NCI-H774 (cell line): ENCODE measurements at places on chromosomes 6 and 20.
A peak's percentile ranks its signal among the peaks of the same experiment; 100 is the strongest.

DNA sequence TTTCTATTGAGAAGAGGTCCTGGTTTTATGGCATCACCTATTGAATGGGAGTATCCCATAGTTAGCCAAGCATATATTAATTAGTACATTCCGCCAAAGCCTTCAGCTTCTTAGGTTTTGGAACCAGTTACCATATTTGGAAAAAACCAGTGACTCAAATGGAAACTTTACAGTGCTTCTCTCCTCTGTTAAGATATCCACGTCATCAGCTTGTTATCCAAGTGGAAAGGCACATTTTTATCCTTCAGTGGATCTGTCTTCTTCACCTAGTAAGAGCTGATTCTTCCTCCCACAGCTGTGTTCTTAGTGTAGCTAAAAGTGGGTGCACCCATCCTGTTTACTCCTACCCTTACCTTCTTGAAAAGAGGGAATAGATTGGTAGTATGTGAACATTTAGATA lies 34.5 kb downstream of the TPD52L1 start:
- no peak for DNase-seq

- no peak for DNase-seq
These were observed 1.6 kb downstream of the FOXP4 start for GRCh38 chr6:41547799-41548097.

- DNase-seq: peak; percentile 8
These were observed 58.3 kb downstream of the IPCEF1 start for GRCh38 chr6:154298297-154298696.

- no peak for DNase-seq
These were observed 69.3 kb downstream of the ALDH8A1 start for GRCh38 chr6:134880487-134881190.

GRCh38 chr6:7147051-7147671 lies 39.4 kb downstream of the RREB1 start:
- no peak for DNase-seq

GRCh38 chr6:35544769-35545361 lies 32.2 kb upstream of the TULP1 start:
- no peak for DNase-seq

DNA sequence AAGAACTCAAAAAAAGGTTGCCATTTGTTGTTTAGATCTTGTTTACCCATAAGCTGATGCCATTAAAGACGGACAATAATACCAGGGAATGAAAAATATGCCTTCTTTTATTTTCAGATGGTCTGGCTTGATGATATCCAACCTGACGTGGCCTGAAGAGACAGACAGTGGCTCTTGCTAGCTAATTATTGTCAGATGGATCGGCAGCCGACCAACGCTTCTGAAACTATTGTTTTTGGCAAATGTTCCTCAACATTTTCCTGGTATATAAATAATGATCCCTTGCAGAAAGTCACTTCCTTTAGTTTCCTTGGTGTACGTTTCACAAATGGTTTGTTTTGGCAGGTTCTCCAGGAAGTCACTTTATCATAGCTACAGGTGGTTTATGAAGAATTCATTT lies 290.9 kb upstream of the TSHZ2 start:
- DNase-seq: no peak

GRCh38 chr6:36594816-36595643 lies 868 bp downstream of the SRSF3 start:
- no peak for DNase-seq

DNA sequence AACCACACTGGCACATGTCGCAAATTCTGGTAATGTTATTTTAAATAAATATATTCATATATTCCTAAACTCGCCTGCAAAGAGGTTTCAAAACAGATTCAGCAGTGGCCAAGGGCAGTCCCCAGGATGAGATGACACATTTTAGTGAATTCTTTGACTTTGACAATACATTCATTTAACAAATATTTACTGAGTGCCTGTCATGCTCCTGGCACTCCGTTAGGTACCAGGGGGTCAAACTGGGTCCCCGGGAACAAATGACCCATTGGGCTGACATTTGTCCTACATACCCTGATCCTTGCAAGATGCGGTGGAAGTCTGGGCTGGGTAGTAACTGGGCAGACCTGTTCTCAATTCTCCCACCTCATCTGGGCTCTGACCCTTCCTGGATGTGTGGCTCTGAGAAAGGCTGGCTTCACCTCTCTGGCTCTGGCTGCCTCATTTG lies 74.9 kb downstream of the FYN start:
- no peak for DNase-seq

DNA sequence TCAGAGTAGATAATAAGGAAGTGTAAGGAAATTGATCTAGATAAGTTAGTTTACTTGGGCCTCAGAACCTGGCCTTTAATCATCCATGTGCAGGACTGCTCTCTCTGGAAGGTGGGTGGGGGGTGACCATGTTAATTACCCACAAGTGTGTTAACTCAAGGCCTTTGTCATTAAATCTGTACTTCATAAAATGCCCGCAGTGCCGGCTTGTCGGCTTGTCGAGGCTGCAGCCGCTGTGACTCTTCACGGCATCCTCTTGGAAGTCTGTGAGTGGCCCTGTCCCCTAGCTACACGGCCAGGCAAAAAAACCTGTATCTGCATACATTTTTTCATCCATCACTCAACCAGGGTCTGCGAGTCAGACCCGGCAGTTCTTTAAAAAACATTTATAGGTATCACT lies 70.9 kb upstream of the ASCC3 start:
- DNase-seq: no peak

- no peak for DNase-seq
These were observed 223.3 kb downstream of the UNC5CL start for GRCh38 chr6:40815731-40816130.

- DNase-seq: no peak
These were observed 104.7 kb downstream of the LRRC1 start for GRCh38 chr6:53899512-53899911.

GRCh38 chr20:35698298-35699126 lies 640 bp downstream of the NFS1 start:
- no peak for DNase-seq

DNA sequence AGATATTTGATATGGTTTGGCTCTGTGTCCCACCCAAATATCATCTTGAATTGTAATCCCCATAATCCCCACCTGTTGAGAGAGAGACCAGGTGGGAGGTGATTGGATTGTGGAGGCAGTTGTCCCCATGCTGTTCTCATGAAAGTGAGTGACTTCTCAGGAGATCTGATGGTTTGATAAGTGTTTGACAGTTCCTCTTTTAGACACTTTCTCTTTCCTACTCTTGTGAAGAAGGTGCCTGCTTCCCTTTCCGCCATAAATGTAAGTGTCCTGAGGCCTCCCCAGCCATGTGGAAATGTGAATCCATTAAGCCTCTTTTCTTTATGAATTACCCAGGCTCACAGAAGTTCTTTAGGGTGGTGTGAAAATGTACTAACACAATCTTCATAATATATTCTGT lies 1404.0 kb upstream of the ADGRB3 start:
- no peak for DNase-seq

DNA sequence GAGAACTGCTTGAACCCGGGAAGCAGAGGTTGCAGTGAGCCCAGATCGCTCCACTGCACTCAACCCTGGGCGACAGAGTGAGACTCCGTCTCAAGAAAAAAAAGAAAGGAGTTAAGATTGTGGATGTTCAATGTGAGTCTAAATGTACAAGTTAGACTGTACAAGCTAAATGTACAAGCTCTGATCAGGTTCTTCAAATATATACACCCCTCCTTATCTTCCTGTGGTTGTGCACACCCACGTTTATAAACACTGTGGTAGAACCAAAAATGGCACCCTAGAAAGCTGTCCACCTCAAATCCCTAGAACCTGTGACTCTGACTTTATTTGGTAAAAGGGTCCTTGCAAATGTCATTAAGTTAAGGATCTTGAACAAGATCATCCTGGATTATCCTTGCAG lies 11.2 kb upstream of the RANBP9 start:
- DNase-seq: no peak

DNA sequence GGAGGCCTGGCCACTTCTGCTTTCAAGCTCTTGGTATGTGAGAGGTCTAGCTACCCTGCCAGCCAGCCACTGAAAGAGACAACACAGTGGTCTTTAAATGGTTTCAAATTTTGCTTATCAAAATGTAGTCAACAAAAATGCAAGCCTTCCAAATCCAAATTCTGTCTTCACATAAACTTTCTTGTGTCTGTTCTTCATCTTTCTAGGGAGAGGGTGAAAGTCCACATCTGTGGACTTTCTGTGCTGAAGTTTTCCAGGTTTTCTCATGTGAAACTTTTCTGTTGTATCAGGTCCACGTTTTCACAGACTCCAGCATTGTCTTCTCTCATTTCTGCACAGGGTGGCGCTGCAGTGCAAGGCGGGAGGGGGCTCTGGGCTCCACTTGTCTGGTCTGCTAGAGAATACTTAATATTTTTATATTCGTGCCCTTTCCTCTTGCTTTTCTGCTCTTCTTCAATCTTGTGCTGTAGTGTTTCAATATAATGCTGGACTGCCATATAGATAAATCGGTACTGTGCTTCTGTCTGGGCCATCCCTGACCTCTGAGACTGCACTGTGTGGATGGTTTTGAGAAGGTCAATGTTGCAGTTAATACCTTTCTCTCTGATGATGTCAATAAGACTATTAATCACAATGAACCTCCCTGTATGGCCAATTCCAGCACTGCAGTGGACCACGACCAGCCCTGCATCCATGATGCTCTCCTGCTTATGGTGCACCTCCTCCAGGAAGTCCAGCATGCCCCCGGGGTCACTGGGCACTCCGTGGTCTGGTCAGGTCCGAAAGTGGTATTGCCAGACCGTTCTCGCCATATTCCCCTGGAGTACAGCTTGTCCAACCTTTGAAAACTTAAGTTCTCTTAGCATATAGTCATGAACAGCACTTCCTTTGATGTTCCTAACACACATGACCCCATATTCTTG lies 161.6 kb upstream of the TNFAIP3 start:
- peak; percentile 42 for DNase-seq

GRCh38 chr6:50147371-50147770 lies 97.6 kb upstream of the DEFB112 start:
- DNase-seq: no peak

DNA sequence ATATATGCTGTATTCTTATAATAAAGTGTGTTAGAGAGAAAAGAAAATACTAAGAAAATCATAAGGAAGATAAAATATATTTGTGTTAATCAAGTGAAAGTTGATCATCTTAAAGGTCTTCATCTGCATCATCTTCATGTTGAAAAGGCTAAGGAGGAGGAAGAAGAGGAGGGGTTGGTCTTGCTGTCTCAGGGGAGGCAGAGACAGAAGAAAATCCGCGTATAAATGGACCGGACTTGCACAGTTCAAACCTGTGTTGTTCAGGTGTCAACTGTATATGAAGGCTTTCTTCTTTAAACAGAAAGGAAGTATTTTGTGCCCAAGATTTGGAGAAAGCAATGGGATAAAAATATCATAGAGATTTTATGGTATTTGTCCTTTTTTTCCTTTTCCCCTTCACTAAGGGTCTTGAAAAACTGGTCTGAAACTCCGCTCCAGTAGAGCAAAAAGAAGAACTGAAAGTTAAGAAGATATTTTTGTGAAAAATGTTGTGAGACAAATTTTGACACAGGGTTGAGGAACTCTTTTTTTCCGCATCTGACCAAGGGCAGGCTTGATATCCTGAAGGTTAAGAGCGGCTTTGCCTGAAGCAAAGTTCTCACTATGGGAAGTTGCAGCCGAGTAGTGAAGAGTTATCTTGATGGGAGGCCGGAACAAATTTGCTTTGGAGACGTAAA lies 350.7 kb downstream of the LAMA2 start:
- DNase-seq: no peak

DNA sequence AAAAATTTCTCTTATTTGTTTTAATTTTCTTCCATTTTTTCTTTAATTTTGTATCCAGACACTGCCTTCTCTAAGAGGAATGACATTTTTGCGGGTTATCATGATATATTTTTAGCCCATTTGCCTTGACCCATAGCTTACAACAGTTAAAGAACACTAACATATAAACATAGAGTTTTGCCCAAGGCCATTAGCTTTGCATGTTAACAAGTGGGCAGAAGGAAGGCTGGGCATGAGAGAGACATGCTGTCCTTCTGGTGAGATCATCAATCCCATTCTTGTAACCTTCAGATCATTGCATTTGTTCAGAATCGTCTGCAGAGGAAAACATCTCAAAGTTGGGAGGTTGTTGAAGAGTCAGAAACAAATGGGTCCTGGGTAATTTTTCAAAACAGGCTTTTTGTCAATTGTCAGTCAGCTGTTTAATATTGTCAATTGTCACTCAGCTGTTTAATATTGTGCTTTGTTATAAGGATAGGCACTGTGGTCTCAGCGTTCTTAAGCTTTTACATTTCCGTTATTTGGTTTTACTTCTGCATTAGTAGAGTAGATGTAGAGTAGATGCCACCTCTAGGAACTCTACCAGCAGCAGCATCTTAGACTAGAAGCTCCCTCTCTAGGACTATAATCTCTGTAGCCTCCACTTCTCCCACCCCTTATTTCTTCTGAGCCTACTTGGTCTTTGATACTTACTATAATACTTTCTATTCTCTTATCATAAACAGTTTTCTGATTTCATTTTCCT lies 243.1 kb downstream of the ESR1 start:
- DNase-seq: no peak

GRCh38 chr20:17995967-17996819 lies 27.4 kb downstream of the MGME1 start:
- no peak for DNase-seq

GRCh38 chr6:49054311-49054710 lies 408.7 kb downstream of the MMUT start:
- DNase-seq: no peak

- DNase-seq: no peak
These were observed 618 bp upstream of the SLC16A10 start for GRCh38 chr6:111086685-111087084.

DNA sequence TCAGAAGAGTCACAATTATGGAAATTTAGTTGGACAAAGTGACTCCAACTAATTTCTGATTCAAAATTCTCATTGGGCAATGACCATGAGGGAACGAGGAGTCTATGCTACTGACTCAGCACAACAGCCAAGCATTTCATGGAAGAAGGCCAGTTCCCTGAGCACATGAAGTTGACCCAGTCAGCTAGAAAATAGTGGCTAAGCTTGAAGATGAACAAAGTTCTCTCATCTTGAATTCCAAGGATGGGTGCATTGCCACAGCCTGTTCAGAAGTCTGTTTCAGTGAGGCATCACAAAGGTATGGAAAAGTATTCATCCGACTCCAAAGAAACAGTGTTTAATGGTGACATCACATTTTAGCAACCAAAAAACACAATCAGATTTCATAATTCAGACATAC lies 676.9 kb downstream of the HACE1 start:
- DNase-seq: no peak

DNA sequence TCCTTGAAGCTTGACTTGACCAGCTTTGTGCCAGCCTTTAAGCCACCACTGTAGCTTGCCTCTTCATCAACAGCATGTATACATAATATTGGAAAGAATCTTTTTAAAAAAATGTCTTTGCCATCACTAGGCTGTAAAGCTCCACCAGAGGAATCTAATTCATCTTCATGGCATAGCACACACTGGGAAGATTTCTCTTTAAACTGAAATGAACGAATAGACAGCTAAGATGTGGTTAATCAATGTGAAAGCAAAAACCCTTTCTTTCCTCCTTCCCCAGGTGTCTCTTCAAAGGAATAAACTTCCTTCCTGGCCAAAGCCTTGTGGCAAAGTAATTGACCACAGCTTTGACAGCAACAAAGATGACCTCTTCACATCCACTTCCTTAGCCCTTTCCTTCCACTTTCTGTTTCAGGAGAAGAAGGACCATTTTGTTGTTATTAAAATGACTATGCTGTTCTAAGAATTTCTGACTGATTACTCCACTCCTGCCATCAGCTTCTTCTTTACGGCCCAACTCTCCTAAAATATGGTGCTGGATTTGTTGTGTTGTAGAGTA lies 428.7 kb upstream of the SOX4 start:
- no peak for DNase-seq

GRCh38 chr6:14518515-14519217 lies 401.1 kb downstream of the CD83 start:
- no peak for DNase-seq

- DNase-seq: no peak
These were observed 1.7 kb upstream of the MMP9 start for GRCh38 chr20:46006964-46007363.
